Epithelial cell of esophagus (primary cell): ENCODE measurements at places on chromosomes 2 and 18.

DNA sequence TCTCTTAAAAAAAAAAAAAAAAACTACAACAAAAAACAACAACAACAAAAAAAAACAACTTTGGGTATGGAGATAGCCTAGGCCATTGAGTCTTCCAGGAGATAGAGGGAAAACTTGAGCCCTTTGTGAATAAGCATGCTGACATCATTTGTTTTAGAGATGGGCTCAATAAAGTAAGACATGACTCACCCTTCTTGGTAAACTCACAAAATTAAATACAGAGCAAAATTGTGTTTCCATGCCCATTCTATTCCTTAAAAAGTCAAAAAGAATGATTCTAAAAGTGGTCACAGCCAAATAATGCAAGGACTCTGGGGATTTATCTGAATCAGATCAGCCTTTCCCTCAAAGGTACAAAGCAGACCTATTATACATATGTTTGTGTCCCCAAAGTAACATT lies 117.4 kb downstream of the ETAA1 start:
- peak; percentile 56 for DNase-seq

DNA sequence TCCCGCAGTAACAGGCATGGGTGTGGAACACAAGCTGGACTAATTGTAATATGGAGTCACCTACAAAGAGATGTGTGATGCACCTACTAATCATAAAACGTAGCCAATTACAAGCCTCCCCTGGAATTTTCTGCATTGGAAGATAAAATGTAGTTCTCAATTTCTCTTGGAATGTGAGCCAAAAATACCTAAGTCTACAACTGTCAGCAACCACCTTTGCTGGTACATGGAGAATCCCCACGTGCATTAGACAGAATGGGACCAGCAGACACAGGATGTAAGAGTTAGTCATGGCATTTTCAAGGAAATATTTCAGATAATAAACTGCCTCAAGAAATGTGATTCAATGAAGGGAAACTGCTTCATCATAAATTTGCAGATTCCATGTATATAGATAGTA lies 85.6 kb upstream of the DCC start:
- peak; percentile 72 for DNase-seq

DNA sequence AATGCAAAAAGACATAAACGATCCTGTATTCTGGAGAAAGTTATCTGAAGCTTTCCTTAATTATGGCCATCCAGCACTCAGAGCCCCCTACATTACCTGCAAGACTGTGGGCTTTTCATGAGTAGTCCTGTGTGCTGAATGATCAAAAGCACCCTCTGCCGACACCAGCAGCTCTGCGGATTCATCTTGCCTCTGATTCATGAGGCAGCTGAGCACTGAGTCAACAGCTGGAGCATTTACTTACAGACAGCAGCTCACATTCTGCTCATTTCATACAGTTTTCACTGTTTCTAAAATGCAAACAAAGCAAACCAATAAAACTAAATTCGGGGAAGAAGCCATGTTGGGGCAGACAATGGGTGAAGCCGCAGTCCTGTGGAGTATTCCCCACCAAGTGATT lies 886.5 kb downstream of the CNTNAP5 start:
- DNase-seq, result no peak

- no peak for DNase-seq
These were observed 73.3 kb upstream of the PNPT1 start for GRCh38 chr2:55766947-55767346.

DNA sequence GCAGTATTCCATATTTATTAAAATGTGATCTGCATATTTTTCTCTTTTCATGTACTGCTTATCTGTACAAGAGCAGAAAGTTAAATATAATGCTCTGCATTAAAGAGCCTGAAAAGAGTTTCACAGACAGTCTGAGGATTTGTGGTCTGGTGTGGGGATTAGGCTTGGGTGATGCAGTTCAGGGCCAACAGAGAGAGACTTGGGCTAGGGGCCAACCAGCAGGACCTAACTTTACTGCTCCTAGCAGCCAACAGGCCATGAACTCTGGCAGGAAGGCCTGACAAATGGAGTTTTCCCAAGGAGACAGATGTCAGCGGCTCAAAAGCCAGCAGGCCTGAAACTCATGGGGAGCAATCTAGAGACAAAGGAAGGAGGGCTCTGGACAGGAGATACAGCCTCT lies 169.6 kb downstream of the LRRTM1 start:
- DNase-seq, result no peak

GRCh38 chr2:101408925-101409324 lies 21.6 kb upstream of the CREG2 start:
- no peak for DNase-seq

DNA sequence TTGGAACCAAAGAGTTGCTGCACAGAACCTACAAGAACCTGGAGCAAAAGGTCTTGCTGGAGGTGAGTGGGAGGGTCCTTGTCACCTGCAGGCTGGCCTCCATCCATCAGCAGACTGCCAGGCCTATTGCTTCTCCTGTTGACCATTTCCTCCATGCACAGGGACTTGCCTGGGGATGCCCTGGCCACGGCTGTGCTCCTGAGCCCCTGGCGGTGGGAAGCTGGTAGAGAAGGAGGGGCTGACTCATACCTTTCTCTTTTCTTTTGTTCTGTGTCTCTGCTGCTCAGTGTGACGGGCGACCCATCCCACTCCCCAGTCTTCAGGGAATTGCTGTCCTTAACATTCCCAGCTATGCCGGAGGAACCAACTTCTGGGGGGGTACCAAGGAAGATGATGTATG lies 102.6 kb downstream of the DGKD start:
- DNase-seq, result no peak

- peak; percentile 96 for DNase-seq
These were observed 22.3 kb downstream of the IL1B start for GRCh38 chr2:112814278-112814677.
